EL (cell line): ENCODE measurements at places on chromosomes 6 and 20.

GRCh38 chr20:25014816-25015215 is 22.3 kb upstream of the APMAP start:
- DNase-seq: no peak

DNA sequence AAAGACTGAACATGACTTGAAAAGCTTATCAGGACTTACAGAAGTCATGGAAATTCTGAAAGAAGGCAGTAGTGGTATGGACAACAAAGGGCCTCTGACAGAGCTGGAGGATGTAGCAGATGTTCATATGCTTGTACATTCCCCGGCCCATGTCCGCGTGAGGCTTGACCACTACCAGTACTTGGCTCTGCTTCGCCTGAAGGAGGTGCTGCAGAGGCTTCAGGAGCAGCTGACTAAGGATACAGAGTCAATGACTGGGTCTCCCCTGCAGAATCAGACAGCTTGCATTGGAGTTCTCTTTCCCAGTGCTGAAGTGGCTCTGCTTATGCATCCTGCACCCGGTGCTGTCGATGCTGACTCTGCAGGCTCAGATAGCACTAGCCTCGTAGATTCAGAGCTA is 29.2 kb downstream of the TAF11 start:
- no peak for DNase-seq

DNA sequence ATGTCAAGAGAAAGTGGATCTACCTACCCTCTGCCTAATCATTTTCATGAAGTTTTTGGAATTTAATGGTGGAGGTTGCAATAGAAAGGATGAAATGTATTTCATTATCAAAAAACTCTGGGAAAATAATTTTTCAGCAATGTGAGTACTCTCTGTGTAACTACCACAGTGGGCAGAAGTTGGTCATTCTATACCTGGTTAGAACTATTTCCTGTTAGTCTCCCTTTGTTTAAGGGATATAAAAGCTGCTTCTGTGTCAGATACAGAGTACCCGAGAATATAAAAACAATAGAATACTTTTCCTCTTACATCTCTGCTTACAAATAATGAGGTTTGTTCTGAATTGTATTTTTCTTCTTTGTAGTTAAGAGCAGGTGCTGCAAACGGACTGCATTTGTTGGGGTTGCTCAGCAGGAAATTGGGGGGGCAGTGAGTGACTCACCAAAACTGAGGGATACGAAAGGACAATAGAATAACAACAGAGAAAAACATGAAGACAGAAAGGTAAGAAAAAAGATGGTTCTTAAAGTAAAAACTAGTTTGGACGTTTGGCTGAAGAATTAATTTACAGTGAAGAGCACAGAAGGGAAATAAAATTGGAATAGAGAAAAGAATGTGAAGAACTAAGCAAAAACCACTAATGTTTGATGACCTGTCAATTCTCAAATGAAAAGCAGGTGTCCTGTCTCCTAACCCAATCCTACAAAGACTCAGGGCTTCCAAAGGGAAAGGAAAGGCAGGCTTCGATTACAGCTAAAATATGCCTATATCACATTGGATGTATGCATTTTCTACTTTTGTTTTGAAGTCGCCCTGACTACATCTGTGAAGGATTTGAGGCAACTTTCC is 703.1 kb downstream of the RFPL4B start:
- peak; percentile 62 for DNase-seq

GRCh38 chr20:33761698-33762250 is 30.0 kb downstream of the ZNF341 start:
- no peak for DNase-seq

DNA sequence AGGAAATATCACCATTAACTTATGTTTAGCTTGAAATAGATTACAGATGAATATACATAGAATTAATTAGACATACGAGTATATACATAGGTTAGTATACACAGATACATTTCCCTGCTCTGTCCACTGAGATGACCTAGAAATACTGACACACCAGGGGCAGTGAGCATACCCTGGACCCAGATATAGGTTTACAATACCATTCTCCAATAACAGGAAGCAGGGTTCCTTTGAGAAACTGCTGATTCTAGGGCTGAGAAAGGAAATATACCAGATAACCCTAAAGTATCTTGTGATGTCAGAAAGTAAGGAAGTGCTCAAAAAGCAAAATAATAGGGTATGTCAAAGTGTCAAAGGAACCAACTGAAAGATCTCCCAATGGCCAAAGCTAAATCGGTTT is 322.5 kb downstream of the HAO1 start:
- DNase-seq: no peak

DNA sequence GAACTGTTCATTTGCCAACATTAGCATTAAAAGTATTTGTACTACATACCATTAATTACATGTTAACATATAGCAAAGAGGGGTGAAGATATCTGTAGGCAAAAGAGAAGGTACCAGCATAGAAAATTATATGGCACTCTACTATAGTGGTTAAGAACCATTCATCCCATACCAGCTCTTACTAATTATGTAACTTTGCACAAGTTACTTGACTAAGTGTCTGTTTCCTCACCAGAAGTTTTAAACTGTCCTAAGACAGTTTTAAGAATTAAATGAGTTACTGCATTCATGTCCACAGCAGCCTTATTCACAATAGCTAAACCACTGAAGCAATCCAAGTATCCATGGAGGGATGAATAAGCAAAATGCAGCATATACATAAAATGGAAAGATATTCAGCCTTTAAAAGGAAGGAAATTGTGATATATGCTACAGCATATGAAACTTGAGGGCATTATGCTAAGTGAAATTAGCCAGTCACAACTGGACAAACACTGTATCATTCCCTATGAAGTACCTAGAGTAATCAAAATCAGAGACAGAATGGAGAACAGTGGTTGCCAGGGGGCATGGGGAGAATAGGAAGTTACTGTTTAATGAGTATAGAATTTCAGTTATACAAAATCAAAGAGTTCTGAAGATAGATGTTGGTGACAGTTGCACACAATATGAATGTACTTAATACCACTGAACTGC is 98.9 kb downstream of the RNGTT start:
- no peak for DNase-seq

GRCh38 chr6:75855052-75855451 is 106.0 kb downstream of the MYO6 start:
- DNase-seq: peak; percentile 63

DNA sequence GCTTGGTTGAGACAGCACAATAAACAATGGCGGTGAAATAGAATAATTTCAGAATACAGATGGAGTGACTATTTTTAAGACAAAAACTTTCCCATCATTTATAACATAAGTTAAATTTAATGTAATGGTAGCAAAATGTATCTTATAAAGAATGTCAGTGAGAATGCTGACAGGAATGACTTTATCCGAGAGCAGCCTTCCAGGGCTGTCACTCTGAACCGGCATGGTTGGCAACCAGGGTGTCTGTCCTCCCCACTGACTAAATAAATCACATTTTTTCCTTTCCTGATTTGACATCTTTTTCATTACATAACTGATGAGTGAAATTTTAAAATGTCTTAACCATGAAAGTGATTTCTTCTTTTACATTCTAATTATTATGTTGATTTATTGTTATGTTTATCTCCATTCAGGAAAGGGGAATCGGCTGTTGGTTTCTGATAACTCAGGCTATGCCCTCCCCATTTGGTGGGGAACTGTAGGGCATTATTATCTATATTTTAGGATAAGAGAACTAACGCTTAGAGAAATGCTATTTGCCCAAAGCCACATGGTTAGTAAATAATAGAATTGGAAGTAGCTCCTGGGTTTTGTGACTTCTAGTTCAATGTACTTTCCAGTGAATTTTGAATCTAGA is 109.2 kb upstream of the OGFRL1 start:
- no peak for DNase-seq

DNA sequence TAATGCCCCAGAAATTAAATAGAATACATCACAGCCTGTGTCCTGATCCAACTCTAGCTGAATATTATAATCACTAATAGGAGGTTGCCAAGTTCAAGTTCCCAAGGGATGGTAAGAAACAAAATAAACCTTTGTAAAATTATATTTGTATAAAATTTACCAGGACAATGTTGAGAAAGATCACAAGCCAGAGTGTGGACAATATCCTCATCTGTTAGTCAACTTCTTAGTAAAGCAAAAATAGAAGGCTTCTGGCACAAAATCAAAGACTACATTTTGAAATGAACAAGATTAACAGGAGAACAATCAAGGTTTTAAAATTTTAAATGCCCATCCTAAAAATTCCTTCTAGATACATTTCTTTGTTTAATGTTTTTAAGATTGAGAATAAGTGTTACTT is 290.4 kb upstream of the HSF2 start:
- no peak for DNase-seq

GRCh38 chr6:162962093-162962492 is 234.3 kb downstream of the PACRG start:
- DNase-seq: peak; percentile 48
